ENCODE measurements at places on chromosomes 12 and 14. TPM values are rescaled to one million over a fixed set of nuclear protein-coding genes. Genes with fewer than 3 reads are reported as not detected.

The PPM1A gene
- 32.5 TPM for total RNA-seq

The PLBD1 gene
- total RNA-seq: 0.86 TPM

The PYGL gene
- 91.4 TPM for total RNA-seq

The WNT5B gene
- total RNA-seq: 69.2 TPM

The RNASE3 gene
- not detected for total RNA-seq

The CCDC198 gene
- total RNA-seq: not detected

The TAS2R30 gene
- total RNA-seq: 7.5 TPM

The PIWIL1 gene
- not detected for total RNA-seq

The ALDH6A1 gene
- total RNA-seq: 31.5 TPM

The CIROP gene
- total RNA-seq: not detected

The PRB2 gene
- not detected for total RNA-seq

The G2E3 gene
- 14.8 TPM for total RNA-seq

The SOCS2 gene
- total RNA-seq: 46.5 TPM

All from smooth muscle cell of the pulmonary artery (primary cell).